ENCODE measurements at places on chromosomes 11 and 22. TPM values are rescaled to one million over a fixed set of nuclear protein-coding genes. Genes with fewer than 3 reads are reported as not detected.

The BEST1 gene
- 0.62 TPM for total RNA-seq

The TRIM48 gene
- not detected for total RNA-seq

The CALCB gene
- 0.81 TPM for total RNA-seq

The KRTAP5-10 gene
- total RNA-seq: not detected

The FAT3 gene
- 0.04 TPM for total RNA-seq

The ZNF70 gene
- 1.4 TPM for total RNA-seq

The CABP4 gene
- 0.39 TPM for total RNA-seq

The C11orf87 gene
- total RNA-seq: not detected

The OR8G1 gene
- not detected for total RNA-seq

DNA sequence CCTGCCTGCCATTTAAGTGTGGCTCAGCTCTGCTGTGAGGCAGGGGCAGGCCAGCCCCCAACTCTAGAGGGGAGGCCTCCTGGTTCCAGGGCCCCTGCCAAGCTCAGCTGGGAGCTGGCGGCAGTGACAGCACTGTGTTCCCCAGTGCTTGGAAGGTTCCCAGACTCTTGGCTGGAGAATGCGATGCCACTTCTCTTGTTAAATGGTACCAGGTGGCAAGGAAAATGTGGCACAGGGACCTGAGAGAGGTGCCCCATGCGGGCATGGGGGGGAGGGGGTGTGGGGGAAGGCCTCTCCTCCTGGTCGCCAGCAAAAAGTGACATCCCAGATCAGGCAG is 8.4 kb upstream of the TNFRSF13C start:
- no peak for DNase-seq

DNA sequence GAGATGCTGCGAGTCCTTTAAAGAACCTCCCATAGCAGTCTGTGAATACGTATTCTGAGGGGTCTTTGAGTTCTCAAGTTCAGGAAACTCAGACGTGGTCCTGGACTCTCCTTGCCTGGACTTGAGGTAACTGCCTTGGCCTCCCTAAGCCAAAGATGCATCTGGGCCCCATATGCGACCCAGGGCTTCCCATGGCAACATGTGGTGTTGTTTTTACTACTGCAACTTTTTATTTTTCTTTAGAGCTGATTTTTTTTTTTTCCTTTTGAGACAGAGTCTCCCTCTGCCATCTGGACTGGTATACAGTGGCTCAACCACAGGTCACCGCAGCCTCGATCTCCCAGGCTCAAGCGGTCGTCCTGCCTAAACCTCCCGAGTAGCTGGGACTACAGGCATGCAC is 321.1 kb downstream of the ST3GAL4 start:
- DNase-seq: no peak

GRCh38 chr11:66866007-66866406 is 9.1 kb downstream of the LRFN4 start:
- DNase-seq: no peak

- DNase-seq: no peak
Observed at GRCh38 chr11:12485328-12485727, 108.0 kb downstream of the PARVA start.

- DNase-seq: no peak
Observed at GRCh38 chr22:23279781-23280180, 99.5 kb downstream of the BCR start.

- DNase-seq: peak; percentile 76
Observed at GRCh38 chr11:128715691-128716561, 22.1 kb downstream of the FLI1 start.

GRCh38 chr11:66467034-66467659 is 442 bp downstream of the PELI3 start:
- no peak for DNase-seq

GRCh38 chr11:45355706-45356041 is 69.5 kb upstream of the SYT13 start:
- DNase-seq: no peak

GRCh38 chr11:41920374-41920773 is 460.9 kb upstream of the LRRC4C start:
- DNase-seq: no peak

- DNase-seq: no peak
Observed at GRCh38 chr11:12922418-12922817, 86.7 kb upstream of the RASSF10 start.

DNA sequence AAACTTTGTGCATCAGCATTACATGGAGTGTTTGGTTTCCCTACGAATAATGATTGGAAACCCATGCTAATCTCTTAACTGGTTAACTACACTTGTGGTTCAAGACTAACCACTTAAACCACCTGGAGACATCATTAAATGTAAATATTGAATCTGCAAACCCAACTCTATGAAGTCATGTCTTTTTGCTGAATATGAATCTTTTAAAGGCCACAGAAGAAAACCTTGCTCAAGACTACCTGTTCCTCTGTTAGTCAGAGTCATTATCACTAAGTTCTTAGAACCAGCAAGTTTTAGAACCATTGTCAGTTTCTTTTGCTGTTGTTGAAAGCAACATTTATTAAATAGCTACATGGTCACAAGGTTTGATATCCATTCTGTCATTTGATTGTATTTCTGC is 70.7 kb downstream of the SIK2 start:
- DNase-seq: no peak

DNA sequence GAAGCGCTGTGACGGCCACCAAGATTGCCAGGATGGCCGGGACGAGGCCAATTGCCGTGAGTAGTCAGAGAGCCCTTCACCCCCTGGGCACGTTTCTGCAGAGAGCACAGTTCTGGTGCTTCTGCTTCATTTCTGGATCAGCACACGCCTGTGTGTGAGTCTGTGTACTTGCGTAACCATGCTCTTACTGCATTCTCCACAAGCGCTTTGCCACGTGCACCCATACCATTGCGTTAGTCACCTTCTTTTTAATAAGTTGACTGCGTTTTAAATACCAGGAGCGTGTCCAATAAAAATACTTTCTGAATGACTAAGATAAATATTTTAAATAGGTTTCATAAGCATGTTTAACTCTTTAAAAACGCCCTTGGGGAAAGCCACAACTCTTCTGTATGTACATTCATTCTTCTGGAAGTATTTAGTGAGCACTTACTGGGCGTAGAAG is 143.0 kb upstream of the SORL1-AS1 start:
- peak; percentile 97 for DNase-seq

- no peak for DNase-seq
Observed at GRCh38 chr22:47304854-47305253, 542.4 kb downstream of the TBC1D22A start.

DNA sequence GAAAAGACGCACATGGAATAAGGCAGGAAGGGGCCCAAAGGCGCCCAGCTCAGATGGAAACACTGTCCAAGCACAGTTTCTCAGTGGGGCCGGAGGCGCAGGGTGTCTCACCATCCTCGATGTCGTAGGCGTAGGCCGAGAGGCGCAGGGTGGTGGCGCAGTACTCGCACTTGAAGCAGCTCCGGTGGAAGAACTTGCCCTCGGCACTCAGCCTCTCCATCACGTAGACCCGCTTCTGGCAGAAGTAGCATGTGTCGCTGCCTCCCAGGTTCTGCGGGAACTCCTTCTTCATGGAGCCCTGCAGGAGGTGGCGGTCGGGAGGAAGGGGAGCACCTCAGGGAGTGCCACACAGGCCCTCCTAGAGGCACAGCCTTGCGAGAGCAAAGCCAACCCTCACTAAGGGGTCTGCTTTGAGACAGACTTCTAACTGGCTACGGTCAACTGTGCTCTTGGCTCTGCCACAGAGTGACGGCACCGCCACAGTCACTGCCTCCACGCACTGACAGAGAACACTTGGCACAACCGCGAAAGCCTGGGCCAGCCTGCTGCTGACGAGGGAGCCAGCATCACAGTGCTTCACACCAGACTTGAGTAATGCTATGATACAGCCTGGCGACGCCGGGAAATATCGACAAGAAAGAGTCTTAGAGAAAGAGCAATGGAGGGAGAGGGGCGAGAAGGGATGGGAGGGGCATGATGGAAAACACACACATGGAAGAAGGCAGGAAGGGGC is 97.6 kb upstream of the BID start:
- DNase-seq: no peak

GRCh38 chr11:35335226-35335625 is 84.1 kb downstream of the SLC1A2 start:
- no peak for DNase-seq

DNA sequence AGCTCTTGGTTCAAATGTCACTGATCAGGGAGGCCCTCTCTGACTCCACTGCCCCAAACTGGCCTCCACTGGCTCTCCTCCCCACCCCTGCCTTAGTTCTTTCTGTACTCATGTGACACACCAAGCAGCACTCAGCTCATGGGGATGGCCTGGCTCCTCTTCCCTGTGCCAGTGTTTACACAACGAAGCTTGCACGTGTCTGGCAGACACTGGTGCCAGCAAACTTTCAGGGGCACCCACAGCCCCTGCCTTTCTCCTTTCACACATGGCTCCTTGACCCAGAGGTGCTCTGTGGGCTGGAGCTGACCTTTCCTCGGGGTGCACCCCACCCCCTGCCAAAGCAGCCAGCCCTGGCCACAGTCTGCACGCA is 37.6 kb upstream of the PARVG start:
- DNase-seq: no peak

DNA sequence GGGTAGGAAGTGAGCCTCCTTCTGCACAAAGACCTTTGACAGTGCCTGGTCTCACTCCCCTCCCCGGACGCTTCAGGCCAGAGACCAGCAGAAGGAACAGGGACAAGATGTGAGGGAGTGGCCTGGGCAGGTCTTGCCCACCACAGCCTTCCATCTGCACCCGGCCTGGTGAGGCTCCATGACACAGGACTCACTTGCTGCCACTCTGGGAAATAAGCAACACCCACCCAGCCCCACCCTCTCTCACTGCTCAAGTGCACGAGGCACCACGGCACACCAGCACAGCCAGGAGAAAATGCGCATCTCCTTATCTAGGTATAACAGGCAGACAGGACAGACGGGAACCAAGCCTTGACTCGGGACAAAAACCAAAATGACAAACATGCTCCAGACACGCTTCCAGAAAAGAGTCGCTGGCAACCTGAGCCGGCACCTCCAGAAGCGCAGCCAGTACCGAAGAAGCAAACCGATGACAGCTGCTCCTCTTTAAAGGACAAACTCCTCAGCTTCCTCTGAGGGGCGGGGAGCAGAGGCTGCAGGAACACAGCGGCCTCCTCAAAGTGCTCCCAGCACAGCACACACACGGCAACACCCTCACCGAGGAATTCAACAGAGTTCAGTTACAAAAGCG is 41.7 kb downstream of the BRD1 start:
- no peak for DNase-seq

DNA sequence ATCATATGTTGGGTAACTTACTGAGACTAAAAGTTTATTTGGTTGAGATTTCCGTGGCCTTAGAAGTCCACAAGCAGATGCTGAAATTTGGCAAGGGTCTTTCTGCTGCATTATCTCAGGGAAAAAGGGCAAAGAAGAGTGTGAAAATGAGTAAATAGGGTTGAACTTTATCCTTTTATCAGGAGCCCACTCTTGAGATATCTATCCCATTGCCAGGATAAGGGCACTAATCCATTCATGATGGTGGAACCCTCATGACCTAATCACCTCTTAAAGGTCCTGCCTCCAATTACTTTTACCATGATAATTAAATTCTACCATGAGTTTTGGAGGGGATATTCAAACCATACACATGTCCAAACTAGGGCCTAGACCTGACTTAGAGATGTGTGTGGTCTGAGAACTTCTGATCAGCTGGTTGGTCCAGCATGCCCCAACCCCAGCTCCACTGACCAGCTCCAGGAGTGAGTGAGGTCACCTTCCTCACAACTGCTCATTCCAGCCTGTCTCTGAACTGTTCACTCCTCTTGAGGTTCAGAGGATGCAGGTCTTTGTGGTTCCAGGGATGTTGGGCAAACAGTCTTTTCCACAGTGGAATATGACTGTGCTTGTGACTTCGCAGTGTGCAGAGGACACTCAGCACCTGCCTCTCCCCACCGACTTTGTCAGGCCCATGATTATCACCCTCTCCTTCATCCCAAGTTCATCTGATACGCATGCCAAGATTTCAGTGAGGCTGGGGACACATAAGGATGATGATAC is 130.1 kb upstream of the TOP3B start:
- no peak for DNase-seq

Data from H4 (cell line).